A549 treated with CORT108297 at 1 μM for 4 hours (cell line): ENCODE measurements at places on chromosomes 7 and 10. TPM values are rescaled to one million over a fixed set of nuclear protein-coding genes. Genes with fewer than 3 reads are reported as not detected.

Gene PTF1A
- total RNA-seq = not detected in 5 replicates

Gene SKAP2
- 12.4 to 18.9 TPM (median 17.8 TPM) in 5 replicates for total RNA-seq

Gene GALNT11
- 19.2 to 24.3 TPM (median 23.5 TPM) in 5 replicates for total RNA-seq

Gene IFIT1B
- total RNA-seq = not detected in 5 replicates

Gene INHBA
- 0.42 to 1.3 TPM (median 0.74 TPM) in 5 replicates for total RNA-seq

Gene IQCE
- total RNA-seq = 9.7 to 14.7 TPM (median 13.8 TPM) in 5 replicates

Gene TMEM120A
- 34.7 to 47.1 TPM (median 42.5 TPM) in 5 replicates for total RNA-seq
